Memory B cell (primary cell): ENCODE measurements at places on chromosomes 5 and 9.

DNA sequence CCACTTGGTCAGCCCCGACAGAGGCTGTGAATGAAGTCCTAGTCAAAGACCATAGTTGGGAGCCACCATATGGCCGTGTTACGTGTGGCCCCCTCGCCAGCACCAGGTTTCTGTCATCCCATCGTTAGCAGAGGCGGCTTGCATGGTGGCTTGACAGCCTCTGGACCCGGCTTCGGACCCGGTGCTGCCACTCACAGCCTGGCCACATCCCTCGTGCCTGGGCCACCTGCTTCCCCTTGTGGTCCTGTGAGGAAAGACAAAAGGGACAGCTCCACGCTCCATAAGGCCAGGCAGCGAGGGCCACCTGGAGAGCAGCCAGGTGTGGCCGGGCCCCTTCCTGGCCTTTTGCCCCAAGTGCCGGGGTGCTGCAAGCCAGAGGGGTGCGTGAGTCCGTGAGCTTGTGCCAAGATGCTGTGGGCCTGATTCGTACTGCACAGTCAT, 6.2 kb downstream of the NKD2 start:
- peaks cover 5% of the 10 kb centered on the region for H3K4me1 ChIP-seq
- peaks cover 15% of the 10 kb centered on the region for H3K27me3 ChIP-seq
- no peak overlapping the region for H3K4me3 ChIP-seq
- H3K27ac ChIP-seq, result no peak overlapping the region
- no peak for DNase-seq
- H3K36me3 ChIP-seq, result no peaks in the 10 kb centered on the region

- H3K36me3 ChIP-seq, result no peaks in the 10 kb centered on the region
- DNase-seq, result no peak
- no peak overlapping the region for H3K27ac ChIP-seq
- no peaks in the 10 kb centered on the region for H3K4me1 ChIP-seq
Measured at GRCh38 chr9:133673258-133673655, 37.1 kb downstream of the DBH start.

GRCh38 chr9:16316456-16316855, 554.0 kb downstream of the BNC2 start:
- no peak for DNase-seq
- no peaks in the 10 kb centered on the region for H3K4me1 ChIP-seq
- H3K27ac ChIP-seq, result no peak overlapping the region
- H3K4me3 ChIP-seq, result no peak overlapping the region
- H3K36me3 ChIP-seq, result no peaks in the 10 kb centered on the region

GRCh38 chr9:127395497-127396252, 1.3 kb upstream of the SLC2A8 start:
- peaks cover 3% of the 10 kb centered on the region for H3K27me3 ChIP-seq
- peak overlapping the region; percentile 85 for H3K4me3 ChIP-seq

GRCh38 chr5:92715946-92716520, 865.0 kb downstream of the NR2F1-AS1 start:
- H3K36me3 ChIP-seq, result no peaks in the 10 kb centered on the region
- no peak for DNase-seq
- no peak overlapping the region for H3K27ac ChIP-seq
- H3K27me3 ChIP-seq, result no peaks in the 10 kb centered on the region
- H3K4me1 ChIP-seq, result no peaks in the 10 kb centered on the region

- no peaks in the 10 kb centered on the region for H3K36me3 ChIP-seq
- H3K4me1 ChIP-seq, result peaks cover 14% of the 10 kb centered on the region
- peaks cover 2% of the 10 kb centered on the region for H3K27me3 ChIP-seq
- H3K4me3 ChIP-seq, result no peak overlapping the region
- no peak for DNase-seq
- H3K27ac ChIP-seq, result no peak overlapping the region
Measured at GRCh38 chr5:96563816-96564215, 98.4 kb upstream of the CAST start.

DNA sequence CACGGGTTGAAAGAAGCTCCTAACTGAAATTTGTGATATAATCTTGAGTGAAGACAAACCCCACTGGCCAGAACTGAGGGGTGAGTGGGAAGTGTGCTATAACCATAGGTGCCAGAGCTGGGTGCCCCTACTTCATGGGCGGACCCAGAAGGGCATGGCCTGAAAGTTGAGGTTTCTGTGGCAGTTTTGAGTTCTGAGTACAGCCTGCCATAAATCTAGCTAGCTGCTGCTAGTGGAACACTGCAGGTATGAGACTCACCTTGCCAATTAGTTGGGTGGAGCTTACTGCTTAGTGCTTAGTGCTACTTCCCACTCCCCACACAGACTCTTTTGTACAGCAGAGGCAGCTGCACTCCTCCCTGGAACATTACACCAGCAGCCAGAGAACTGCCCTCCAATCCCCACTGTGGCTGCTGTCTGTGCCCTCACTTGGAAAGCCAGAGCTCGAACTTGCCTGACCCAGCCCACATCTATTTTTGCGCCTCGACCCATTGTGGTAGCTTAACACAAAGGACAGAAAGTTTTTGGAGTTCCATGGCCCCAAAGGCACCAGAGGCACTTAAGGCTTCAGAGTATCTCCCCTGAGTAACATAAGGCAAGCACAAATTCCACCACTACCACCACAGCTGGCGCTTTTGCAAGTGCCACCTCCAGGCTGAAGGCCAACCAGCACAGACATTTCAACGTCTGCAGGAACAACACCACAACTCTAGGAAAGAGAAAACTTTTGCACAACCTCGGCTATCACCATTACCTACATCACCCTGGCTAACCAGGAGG, 27.1 kb upstream of the PTGER4 start:
- H3K27ac ChIP-seq, result no peak overlapping the region
- H3K36me3 ChIP-seq, result no peaks in the 10 kb centered on the region
- DNase-seq, result no peak
- peaks cover 17% of the 10 kb centered on the region for H3K4me1 ChIP-seq
- no peaks in the 10 kb centered on the region for H3K27me3 ChIP-seq
- no peak overlapping the region for H3K4me3 ChIP-seq

DNA sequence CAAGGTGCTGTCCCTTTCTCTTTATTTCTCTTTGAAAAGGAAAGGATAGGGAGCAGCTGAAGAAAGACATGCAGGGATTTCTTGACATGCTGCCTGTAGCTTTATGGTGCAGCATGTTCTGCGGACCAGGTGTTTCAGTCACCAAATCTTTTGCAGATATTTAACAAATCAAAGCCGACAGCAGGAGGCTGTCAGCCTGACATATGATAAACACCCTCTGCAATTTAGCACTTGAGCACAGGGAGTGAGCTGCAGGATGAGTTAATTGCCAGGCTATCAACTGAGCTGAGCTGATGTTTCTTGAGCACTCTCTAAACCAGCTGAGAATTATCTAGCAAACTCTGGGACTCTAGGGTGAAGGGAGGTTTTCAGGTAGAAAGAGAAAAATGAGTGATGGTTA, 212.8 kb upstream of the ATP10B start:
- no peak overlapping the region for H3K4me3 ChIP-seq
- H3K27ac ChIP-seq, result no peak overlapping the region
- H3K27me3 ChIP-seq, result no peaks in the 10 kb centered on the region
- no peaks in the 10 kb centered on the region for H3K4me1 ChIP-seq
- no peaks in the 10 kb centered on the region for H3K36me3 ChIP-seq
- DNase-seq, result no peak

- peaks cover 8% of the 10 kb centered on the region for H3K27me3 ChIP-seq
- no peak overlapping the region for H3K27ac ChIP-seq
- no peak overlapping the region for H3K4me3 ChIP-seq
- H3K36me3 ChIP-seq, result peaks cover 12% of the 10 kb centered on the region
- no peak for DNase-seq
Measured at GRCh38 chr5:112485934-112486355, 66.9 kb upstream of the EPB41L4A start.

GRCh38 chr5:460273-460625, 17.3 kb downstream of the EXOC3 start:
- no peak for DNase-seq
- H3K36me3 ChIP-seq, result peaks cover 39% of the 10 kb centered on the region
- H3K4me1 ChIP-seq, result peaks cover 13% of the 10 kb centered on the region
- H3K27ac ChIP-seq, result peak overlapping the region; percentile 51
- H3K4me3 ChIP-seq, result no peak overlapping the region
- H3K27me3 ChIP-seq, result no peaks in the 10 kb centered on the region

DNA sequence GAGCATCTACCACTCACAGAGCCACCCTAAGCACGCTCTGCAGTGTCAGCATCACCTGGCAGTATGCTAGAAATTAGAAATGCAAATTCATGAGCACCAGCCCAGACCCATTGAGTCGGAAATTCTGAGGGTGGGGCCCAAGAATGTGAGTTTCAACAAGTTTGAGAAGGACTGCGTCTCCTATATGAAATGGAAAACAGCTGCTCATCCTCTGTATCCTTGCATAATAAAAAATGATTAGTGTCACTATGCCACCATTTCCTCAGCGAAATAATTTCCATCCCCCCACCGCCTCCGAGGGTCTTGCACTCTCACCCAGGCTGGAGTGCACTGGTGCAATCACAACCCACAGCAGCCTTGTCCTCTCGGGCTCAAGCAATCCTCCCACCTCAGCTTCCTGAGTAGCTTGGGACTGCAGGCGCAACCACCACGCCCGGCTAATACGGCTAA, 1.3 kb upstream of the IQGAP2 start:
- H3K27me3 ChIP-seq, result peaks cover 9% of the 10 kb centered on the region
- peaks cover 20% of the 10 kb centered on the region for H3K4me1 ChIP-seq
- peak overlapping the region; percentile 98 for H3K27ac ChIP-seq
- H3K36me3 ChIP-seq, result peaks cover 2% of the 10 kb centered on the region
- peak; percentile 46 for DNase-seq

GRCh38 chr9:25353783-25354182, 324.5 kb downstream of the TUSC1 start:
- H3K27ac ChIP-seq, result no peak overlapping the region
- H3K27me3 ChIP-seq, result no peaks in the 10 kb centered on the region
- DNase-seq, result no peak

- peaks cover 6% of the 10 kb centered on the region for H3K36me3 ChIP-seq
- H3K4me3 ChIP-seq, result no peak overlapping the region
- H3K4me1 ChIP-seq, result peaks cover 2% of the 10 kb centered on the region
- no peak for DNase-seq
Measured at GRCh38 chr5:109553846-109554245, 135.9 kb upstream of the MAN2A1 start.

GRCh38 chr9:109487247-109487646, 10.9 kb downstream of the PTPN3 start:
- no peaks in the 10 kb centered on the region for H3K36me3 ChIP-seq
- H3K27ac ChIP-seq, result no peak overlapping the region
- H3K4me3 ChIP-seq, result no peak overlapping the region
- no peak for DNase-seq
- H3K27me3 ChIP-seq, result peaks cover 30% of the 10 kb centered on the region

DNA sequence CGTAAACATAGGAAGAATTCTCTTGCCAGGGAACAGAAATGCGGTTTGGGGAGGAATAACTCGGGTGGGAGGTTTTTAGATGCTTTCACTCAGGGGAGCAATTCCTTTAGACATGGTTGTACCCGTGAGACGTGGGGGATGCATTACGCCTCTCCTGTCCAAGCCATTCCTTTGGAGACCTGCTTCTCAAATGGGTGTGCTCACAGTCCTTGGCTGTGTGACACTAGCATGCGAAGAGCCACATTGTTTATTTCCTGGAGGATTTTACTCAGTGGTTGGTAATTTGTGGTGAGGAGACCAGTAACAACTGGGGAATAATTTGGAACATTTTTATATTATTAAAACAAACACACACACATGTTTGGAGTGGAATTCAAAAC, 18.5 kb downstream of the COL15A1 start:
- H3K27me3 ChIP-seq, result peaks cover 6% of the 10 kb centered on the region
- no peak for DNase-seq
- no peak overlapping the region for H3K4me3 ChIP-seq
- no peaks in the 10 kb centered on the region for H3K36me3 ChIP-seq
- H3K4me1 ChIP-seq, result no peaks in the 10 kb centered on the region
- H3K27ac ChIP-seq, result no peak overlapping the region
